CD8-positive, alpha-beta memory T cell (primary cell): ENCODE measurements at places on chromosomes 7 and 10. TPM values are rescaled to one million over a fixed set of nuclear protein-coding genes. Genes with fewer than 3 reads are reported as not detected.

GRCh38 chr7:81627536-81628287 lies 142.1 kb downstream of the HGF start:
- no peaks in the 10 kb centered on the region for H3K4me1 ChIP-seq
- no peaks in the 10 kb centered on the region for H3K36me3 ChIP-seq
- DNase-seq = no peak
- H3K27ac ChIP-seq = no peak overlapping the region

- H3K27ac ChIP-seq = no peak overlapping the region
- H3K27me3 ChIP-seq = peaks cover 26% of the 10 kb centered on the region
- H3K4me3 ChIP-seq = no peak overlapping the region
- DNase-seq = no peak
- no peaks in the 10 kb centered on the region for H3K36me3 ChIP-seq
- H3K4me1 ChIP-seq = peaks cover 17% of the 10 kb centered on the region
These were observed 23.5 kb downstream of the ABLIM1 start for GRCh38 chr10:114634609-114634979.

DNA sequence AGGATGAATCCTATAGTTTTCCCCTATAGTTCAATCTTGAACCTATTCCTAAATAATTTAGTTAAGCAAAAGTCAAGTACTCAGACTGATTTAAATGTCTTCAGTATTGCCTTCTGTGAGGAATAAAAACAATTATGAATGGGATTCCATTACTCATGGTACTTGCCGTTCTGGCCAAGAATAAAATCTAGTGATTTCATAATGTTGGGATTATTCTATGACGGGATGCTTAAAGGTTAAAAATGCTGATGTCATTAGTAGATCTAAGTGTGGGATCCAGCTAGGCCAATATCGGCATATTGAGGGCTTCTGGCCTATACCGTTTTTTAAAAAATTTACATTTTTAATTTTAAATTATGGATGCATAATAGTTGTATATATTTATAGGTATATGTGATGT lies 5.3 kb downstream of the BPGM start:
- no peak overlapping the region for H3K4me3 ChIP-seq
- no peaks in the 10 kb centered on the region for H3K27me3 ChIP-seq
- H3K36me3 ChIP-seq = no peaks in the 10 kb centered on the region
- H3K4me1 ChIP-seq = peaks cover 5% of the 10 kb centered on the region
- no peak for DNase-seq

GRCh38 chr7:100053215-100053614 lies 3.6 kb downstream of the ZSCAN21 start:
- no peaks in the 10 kb centered on the region for H3K27me3 ChIP-seq
- no peak for DNase-seq
- no peak overlapping the region for H3K4me3 ChIP-seq
- H3K27ac ChIP-seq = no peak overlapping the region

DNA sequence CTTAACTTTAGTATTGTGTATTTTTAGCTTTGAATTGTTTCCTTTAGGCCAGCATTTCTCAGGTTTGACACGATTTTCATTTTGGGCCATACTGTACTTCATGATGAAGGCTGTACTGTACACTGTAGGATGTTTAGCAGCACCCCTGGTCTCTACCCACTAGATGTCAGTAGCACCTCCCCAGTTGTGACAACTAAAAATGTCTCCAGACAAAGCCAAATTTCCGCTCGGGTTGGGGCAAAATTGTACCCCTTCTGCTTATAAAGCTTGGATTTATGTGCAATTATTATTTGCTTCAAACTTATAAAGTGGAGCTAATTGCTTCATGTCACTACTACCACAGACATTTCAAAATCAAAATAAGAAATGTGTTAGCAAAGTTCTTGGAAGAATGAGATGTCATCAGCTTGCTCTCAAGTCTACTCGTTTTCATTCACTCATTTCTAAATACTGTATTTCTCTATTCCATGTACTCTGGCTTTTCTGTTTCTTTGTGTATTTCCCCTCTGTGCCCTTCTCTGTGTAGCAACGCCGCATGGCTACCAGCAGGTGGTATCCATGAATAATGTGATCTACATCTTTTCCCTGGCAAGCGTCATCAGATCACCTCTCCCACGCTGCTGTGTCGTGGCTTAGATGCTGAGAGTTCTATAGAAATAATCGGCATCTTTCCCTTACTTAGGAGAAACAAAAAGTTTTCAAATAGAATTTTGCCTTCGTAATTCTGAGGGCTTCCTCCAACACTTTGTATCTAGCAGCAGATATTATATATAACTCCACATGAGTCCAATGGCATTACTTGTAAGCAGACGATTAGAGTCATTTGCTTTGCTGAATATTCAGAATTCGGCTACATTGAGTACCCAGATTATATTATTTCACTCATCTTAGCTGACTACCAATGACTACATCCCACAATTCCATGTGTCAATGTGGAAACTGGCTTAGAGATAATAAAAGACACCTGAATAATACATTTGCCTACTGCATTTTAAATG lies 47.8 kb upstream of the CALCR start:
- H3K27me3 ChIP-seq = no peaks in the 10 kb centered on the region
- no peaks in the 10 kb centered on the region for H3K36me3 ChIP-seq
- no peak overlapping the region for H3K4me3 ChIP-seq
- no peaks in the 10 kb centered on the region for H3K4me1 ChIP-seq
- DNase-seq = no peak

DNA sequence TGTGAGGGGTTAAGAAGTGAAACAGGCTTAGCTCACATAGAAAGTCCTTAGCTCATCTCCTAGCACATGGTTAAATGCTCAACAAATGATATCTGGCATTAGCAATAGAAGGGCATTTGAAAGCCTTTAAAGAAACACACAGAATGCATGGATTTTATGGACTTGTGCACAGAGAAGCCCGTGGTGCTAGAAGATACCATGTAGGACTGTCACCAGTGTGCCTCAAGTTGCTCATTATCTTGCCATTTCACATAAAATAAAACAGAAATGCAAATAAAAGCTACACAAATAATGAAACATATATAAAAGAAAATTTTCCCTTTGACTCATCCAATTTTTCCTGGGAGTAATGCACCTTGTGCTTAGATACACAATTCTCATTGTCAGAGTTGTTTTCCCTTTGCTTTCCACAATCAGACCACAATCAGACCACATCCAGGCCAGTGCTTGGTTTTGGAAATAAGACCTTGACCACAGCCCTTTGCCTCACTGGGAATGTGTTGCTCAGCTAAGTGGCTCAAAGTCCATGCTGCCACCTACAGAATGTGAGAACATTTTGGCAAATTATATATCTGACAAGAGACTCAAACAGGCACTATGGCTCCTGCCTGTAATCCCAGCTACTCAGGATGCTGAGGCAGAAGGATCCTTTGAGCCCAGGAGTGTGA lies 9.5 kb upstream of the WDR11 start:
- no peak overlapping the region for H3K4me3 ChIP-seq
- H3K27me3 ChIP-seq = no peaks in the 10 kb centered on the region
- no peaks in the 10 kb centered on the region for H3K4me1 ChIP-seq
- DNase-seq = no peak
- H3K27ac ChIP-seq = no peak overlapping the region
- H3K36me3 ChIP-seq = no peaks in the 10 kb centered on the region

GRCh38 chr10:32142646-32143045 lies 86.4 kb upstream of the KIF5B start:
- H3K27ac ChIP-seq = no peak overlapping the region
- no peak overlapping the region for H3K4me3 ChIP-seq
- no peaks in the 10 kb centered on the region for H3K4me1 ChIP-seq
- H3K36me3 ChIP-seq = no peaks in the 10 kb centered on the region
- no peak for DNase-seq
- H3K27me3 ChIP-seq = no peaks in the 10 kb centered on the region

DNA sequence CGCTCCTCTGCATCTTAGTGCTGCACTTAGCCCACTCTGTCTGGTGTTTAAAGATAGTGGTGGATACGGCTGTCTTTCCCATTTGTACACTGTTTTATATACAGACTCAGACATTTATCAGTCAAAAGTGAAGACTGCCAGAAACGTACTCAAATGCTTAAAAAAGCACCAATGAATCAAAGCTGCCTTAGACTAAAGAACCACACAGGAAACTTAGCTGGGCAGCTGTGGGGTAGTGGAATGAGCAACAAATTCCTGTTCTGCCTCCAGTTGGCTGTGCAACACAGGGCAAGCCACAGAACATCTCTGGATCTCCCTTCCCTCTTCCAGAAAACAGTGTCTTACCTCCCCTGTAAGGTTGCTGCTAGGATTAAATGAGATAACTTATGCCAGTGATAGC lies 76.0 kb downstream of the ATXN7L1 start:
- no peak overlapping the region for H3K4me3 ChIP-seq
- H3K27ac ChIP-seq = no peak overlapping the region
- no peak for DNase-seq

DNA sequence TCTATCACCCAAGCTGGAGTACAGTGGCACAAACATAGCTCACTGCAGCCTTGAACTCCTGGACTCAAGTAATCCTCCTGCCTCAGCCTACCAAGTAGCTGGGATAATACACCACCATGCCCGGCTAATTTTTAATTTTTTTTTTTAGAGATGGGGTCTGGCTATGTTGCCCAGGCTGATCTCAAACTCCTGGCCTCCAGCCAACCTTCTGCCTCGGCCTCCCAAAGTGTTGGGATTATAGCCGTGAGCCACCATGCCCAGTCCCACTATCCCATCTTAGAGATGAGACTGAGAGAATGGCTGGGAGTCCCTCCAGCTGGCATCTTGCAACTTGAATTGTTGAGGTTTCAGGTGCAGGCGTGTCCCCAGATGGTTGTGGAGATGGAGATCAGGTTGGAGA lies 40.7 kb upstream of the ELN start:
- H3K4me3 ChIP-seq = no peak overlapping the region
- H3K4me1 ChIP-seq = no peaks in the 10 kb centered on the region
- no peak overlapping the region for H3K27ac ChIP-seq
- H3K36me3 ChIP-seq = no peaks in the 10 kb centered on the region
- H3K27me3 ChIP-seq = no peaks in the 10 kb centered on the region

DNA sequence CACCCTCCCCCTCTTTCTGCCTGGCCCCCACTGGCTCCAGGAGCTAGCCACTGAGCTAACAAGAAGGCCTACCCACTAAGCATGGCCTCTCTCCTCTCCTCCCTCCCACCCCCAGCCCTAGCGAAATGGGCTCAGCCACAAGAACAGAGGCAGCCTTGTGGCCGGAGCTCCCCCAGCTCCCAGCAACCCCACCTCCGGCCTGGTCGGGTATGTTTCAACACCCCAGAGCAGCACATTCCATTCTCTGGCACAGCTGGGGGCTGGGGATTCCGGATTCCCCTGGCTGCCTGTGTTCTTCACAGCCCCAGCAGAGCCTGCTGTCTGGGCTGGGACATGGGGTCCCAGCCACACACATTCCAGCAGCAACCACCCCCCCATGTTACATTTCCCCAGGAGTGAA lies 9.0 kb downstream of the SFRP5 start:
- no peaks in the 10 kb centered on the region for H3K4me1 ChIP-seq
- DNase-seq = no peak
- no peaks in the 10 kb centered on the region for H3K27me3 ChIP-seq
- no peak overlapping the region for H3K27ac ChIP-seq
- peaks cover 10% of the 10 kb centered on the region for H3K36me3 ChIP-seq
- H3K4me3 ChIP-seq = no peak overlapping the region

- no peak overlapping the region for H3K4me3 ChIP-seq
- H3K27ac ChIP-seq = no peak overlapping the region
- no peak for DNase-seq
- no peaks in the 10 kb centered on the region for H3K4me1 ChIP-seq
These were observed 20.1 kb upstream of the TLX1 start for GRCh38 chr10:101110856-101111523.

GRCh38 chr7:148447221-148447849 lies 143.2 kb upstream of the C7orf33 start:
- H3K27me3 ChIP-seq = no peaks in the 10 kb centered on the region
- no peaks in the 10 kb centered on the region for H3K4me1 ChIP-seq
- H3K4me3 ChIP-seq = no peak overlapping the region
- no peak overlapping the region for H3K27ac ChIP-seq
- DNase-seq = no peak

DNA sequence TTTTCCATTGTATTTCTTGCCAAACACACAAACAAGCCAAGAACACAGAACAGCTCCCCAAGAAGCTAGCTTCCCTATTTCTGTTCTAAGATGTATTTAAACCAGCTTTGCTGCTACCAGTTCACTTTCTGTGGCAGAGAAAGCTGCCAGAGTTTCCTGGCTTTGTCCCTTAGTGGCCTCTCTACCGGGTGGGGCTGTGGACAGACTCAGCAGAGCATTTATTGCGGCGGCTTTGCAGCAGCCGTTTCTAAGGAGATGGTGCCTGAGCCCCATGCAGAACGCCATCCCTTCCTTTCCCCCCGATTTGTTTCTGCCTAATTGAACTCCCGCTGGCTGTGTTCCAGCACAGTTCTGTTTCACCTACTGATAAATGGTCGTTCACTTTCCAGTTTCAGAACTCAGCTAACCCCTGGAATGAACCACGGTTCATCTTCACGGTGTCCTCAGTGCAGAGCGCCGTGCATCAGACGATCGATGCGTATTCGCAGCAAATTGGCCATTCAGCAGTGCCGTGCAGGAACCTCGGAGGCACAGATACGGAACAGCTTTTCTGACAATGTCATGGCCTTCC lies 33.8 kb upstream of the SFMBT2 start:
- DNase-seq = no peak
- no peaks in the 10 kb centered on the region for H3K27me3 ChIP-seq
- H3K4me1 ChIP-seq = no peaks in the 10 kb centered on the region

DNA sequence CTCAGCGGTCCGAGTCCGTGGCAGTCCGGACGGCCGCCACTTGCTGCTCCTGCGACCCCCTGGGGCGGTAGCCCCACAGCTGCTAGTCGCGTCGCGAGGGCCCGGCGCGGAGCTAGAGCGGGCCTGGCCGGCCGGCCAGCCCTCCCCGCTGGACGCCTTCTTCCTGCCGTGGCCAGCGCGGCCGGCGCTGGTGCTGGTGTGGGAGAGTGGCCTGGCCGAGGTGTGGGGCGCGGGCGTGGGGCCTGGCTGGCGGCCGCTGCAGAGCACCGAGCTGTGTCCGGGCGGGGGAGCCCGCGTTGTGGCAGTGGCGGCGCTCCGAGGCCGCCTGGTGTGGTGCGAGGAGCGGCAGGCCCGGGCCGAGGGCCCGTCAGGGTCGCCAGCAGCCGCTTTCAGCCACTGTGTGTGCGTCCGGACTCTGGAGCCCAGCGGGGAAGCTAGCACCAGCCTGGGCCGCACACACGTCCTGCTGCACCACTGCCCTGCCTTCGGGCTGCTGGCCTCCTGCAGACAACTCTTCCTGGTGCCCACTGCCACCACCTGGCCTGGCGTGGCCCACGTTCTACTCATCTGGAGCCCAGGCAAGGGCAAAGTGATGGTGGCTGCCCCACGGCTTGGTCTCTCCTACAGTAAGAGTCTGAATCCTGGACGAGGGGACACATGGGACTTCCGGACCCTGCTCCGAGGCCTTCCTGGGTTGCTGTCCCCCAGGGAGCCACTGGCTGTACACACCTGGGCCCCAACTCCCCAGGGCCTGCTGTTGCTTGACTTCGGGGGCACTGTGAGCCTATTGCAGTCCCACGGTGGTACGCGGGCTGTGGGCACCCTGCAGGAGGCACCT lies 631 bp downstream of the HPS6 start:
- peaks cover 31% of the 10 kb centered on the region for H3K4me1 ChIP-seq
- H3K36me3 ChIP-seq = no peaks in the 10 kb centered on the region
- peak overlapping the region; percentile 86 for H3K27ac ChIP-seq
- no peaks in the 10 kb centered on the region for H3K27me3 ChIP-seq
- peak overlapping the region; percentile 77 for H3K4me3 ChIP-seq

Gene CAV2
- total RNA-seq = not detected

Gene GPR158
- total RNA-seq = not detected

Gene GDF10
- 0.24 TPM for total RNA-seq

Gene INTS15
- total RNA-seq = 47.3 TPM

Gene XPNPEP1
- total RNA-seq = 50.2 TPM

Gene C10orf71
- total RNA-seq = not detected

Gene PRR15
- not detected for total RNA-seq

Gene PNLIPRP1
- total RNA-seq = not detected

Gene CPN1
- total RNA-seq = not detected
